Bronchus fibroblast of lung (primary cell): ENCODE measurements at places on chromosomes 13 and 19. TPM values are rescaled to one million over a fixed set of nuclear protein-coding genes. Genes with fewer than 3 reads are reported as not detected.

ARL11 gene
- under 0.01 TPM in 1 of 2 replicates, not detected in the other for total RNA-seq

FAAP24 gene
- 4.3 and 7.2 TPM in 2 replicates for total RNA-seq

CACNA1A gene
- 0.15 and 0.17 TPM in 2 replicates for total RNA-seq

SULT2A1 gene
- not detected in 2 replicates for total RNA-seq

CKM gene
- total RNA-seq, result 0.15 and 0.17 TPM in 2 replicates

SLC15A1 gene
- total RNA-seq, result not detected in 2 replicates
